RPMI7951 (cell line): ENCODE measurements at places on chromosomes 3 and 15. TPM values are rescaled to one million over a fixed set of nuclear protein-coding genes. Genes with fewer than 3 reads are reported as not detected.

- no peak for DNase-seq
These were observed 86.0 kb downstream of the CCR1 start for GRCh38 chr3:46122091-46122490.

DNA sequence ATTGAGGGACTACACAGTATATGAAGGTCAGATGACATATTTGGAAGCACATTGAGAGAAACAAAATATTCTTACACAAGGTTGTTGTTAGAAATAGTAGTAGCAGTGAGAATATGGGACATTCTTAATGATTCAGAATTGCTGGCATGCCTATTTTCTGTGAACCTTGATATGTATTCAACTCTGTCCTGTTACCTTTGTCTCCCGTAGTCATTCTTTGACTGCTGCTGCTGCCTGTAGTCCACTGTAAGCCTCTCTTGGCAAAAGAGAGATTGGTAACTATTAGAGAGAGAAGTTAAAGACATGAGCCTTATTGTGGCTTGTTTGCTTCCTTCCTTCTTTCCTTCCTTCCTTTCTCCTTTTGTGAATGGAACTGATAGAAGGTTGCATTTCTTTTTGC lies 64.5 kb downstream of the TCF12 start:
- no peak for DNase-seq

DNA sequence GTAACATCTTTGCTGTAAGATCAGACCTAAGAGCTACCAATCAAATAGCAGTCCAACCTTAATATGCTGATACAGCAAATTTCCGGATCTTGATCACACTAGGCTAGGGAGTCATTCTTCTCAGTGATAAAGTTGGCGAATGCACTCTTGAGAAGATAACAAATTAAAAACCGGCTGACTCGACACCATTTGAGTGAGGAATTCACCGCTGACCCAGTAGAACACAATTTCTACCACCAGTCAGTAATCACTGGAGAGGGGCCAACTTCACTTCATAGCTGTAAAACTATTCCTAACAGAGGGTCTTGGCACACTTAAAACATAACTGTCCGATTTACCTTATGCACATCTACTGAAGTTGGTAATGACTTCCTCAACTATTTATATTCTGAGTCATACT lies 47.2 kb downstream of the MEIS2 start:
- no peak for DNase-seq

- DNase-seq = no peak
These were observed 99.6 kb downstream of the SLC25A26 start for GRCh38 chr3:66320390-66320789.

DNA sequence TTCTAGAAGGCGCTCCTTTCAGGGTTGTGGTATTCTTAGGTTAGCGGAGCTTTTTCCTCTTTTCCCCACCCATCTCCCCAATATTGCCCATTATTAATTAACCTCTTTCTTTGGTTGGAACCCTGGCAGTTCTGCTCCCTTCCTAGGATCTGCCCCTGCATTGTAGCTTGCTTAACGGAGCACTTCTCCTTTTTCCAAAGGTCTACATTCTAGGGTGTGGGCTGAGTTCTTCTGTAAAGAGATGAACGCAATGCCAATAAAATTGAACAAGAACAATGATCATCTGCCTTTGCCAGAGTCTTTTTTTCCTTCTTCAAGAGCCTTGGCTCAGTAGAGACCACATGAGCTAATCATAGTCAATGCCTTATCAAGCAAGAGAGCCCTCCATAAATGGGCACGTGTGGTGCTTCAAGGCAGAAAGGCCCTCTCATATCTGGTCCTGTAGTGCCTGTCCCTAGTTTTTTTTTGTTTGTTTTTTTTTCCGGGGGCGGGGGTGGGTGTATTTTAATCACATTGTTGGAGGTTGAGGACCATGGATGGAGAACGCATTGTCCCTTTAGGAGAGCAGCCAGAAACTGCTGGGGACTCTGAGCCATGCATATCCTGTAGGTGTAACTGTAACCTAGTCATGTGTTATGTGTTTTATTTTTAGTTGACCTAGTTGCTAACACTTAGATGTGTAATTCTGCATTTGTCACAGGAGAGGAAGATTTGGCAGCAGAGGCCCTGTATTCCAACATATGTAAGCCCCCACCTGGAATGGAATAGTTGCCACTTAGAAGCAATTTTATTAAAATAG lies 64.7 kb upstream of the ACAD9 start:
- no peak for DNase-seq

- DNase-seq = no peak
These were observed 610.0 kb upstream of the TBL1XR1 start for GRCh38 chr3:177807150-177807875.

DNA sequence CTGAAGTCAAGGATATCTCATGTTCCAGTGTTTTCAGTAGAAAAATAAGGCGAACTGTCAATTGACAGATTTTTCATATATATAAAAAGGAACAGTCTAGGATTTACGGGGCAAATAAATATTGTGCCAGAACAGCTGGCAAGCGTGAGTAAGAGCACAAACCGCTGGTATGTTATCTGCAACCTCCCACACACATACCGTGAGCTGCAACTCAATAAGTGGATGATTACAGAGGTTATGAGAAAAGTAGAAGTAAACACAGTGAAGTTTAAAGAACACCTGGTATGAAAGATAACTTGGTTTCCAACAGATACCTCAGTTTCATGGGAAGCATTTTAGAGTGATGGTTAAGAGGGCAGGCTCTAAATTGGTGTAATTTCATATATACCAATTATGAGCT lies 733.4 kb downstream of the TUSC7 start:
- no peak for DNase-seq

DNA sequence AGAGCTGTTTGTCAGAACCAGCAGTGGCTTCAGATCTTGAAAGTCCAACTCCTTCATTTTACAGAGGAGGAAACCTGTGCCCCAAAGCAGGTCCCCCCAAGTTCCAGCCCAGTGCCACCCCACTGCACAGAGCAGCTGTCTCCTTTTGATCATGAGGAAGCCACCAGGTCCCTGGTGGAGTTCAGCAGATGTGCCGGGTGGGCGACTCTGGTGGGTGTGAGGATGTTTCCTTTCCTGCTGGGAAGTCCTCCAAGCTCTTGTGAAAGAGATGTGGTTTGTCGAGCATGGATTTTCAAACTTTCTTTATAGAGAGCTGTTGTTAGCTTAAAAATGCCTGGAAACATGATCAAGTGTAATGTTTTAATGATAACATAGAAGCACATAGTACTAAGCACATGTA lies 52.0 kb downstream of the SMAD3 start:
- DNase-seq = peak; percentile 73

The RAP2B gene
- 10.0 and 10.3 TPM in 2 replicates for total RNA-seq

The EPHB1 gene
- 1.6 and 2.6 TPM in 2 replicates for total RNA-seq

The CPEB1 gene
- total RNA-seq = 6.1 and 12.1 TPM in 2 replicates

The COL6A5 gene
- not detected in 2 replicates for total RNA-seq
